Head of caudate nucleus (tissue), 42 donors: ENCODE measurements at places on chromosomes 13 and 19.
A peak's percentile ranks its signal among the peaks of the same experiment; 100 is the strongest.

- DNase-seq, result no peak
These were observed 61.9 kb downstream of the AP1M1 start for GRCh38 chr19:16259385-16260159.

DNA sequence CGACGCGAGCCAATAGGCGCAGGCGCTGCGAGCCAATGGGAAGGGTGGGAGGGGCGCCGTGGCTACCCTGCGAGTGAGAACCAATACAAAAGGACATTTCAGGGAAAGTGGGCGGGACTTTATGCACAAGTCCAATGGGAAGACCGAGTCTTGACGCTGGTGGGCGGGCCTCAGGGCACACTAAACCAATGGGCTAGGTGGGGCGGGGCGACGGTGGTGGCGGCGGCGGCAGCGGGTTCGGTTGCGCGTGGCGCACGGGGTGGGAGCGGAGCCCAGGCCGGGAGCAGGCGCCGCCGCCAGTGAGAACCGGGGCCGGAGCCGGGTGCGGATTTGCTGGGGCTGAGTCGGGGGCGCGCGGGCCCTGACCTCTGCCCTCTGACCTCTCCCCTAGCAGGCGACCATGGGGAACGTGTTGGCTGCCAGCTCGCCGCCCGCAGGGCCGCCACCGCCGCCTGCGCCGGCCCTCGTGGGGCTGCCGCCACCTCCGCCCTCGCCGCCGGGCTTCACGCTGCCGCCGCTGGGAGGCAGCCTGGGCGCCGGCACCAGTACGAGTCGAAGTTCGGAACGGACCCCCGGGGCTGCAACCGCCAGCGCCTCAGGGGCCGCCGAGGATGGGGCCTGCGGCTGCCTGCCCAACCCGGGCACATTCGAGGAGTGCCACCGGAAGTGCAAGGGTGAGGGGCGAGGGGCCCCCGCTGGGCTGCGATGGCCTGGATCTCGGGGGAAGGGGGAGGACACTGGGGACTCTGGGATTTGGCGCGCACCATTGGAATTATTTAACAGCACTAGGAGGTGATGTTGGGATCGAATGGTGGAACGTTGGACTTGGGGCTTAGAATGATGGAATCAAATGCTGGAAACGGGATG, at the start of gene TOMM40:
Gene TOMM40, plus strand, starts transcription at position 239 of the 867 bp plus-strand sequence. Its CDS starts 162 bp downstream, at position 401.
- DNase-seq, result peak; percentile 100

DNA sequence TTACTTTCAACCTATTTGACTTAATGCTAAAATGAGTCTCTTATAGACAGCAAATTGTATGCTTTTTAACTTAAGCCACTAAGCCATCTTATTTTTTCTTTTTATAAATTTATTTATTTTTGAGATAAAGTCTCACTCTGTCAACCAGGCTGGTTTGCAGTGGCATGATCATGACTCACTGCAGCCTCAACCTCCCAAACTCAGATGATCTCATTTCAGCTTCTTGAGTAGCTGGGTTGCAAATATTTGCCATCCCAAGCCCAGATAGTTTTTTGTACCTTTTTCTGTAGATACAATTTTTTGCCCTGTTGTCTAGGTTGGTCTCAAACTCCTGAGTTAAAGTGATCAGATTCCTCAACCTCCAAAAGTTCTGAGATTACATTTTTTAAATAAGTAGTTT, 27.1 kb downstream of the ZNF714 start:
- DNase-seq, result no peak

DNA sequence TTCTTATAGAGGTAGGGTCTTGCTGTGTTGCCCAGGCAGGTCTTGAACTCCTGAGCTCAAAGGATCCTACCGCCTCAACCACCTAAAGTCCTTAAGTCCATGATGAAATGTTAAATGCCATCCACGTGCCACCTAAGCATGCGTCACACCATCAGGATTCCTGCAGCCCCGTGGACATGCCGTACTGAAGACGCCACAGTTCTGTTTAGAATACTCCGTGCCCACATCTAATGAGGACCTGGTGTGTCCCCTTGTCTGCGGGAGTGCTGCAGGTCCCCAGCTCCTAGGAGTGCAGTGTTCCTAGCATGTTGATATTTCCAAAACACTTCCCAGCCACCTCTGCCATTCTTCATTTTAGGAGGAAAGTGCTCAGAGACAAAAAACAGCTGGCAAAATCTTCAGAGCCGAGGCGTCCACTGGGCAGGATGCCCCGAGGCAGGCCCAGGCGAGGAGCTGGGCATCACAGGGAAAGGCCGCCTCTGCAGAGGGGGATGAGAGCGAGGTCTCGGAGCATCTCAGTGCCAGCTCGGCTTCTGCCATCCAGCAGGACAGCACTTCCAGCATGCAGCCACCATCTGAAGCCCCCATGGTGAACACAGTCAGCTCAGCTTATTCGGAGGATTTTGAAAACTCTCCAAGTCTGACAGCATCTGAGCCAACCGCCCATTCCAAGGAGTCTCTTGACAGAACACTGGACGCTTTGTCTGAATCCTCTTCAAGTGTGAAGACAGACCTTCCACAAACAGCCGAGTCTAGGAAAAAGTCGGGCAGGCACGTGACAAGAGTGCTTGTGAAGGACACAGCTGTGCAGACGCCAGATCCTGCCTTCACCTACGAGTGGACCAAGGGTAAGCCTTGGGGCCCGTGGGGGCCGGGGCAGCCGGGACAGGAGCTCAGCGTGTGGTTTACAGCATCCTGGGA, 13.2 kb downstream of the C19orf44 start:
- no peak for DNase-seq

GRCh38 chr19:47107202-47107952, 6.2 kb downstream of the ZC3H4 start:
- DNase-seq, result peak; percentile 14

GRCh38 chr19:16066611-16067104, 9.6 kb upstream of the TPM4 start:
- no peak for DNase-seq

GRCh38 chr13:26280295-26280694, 26.4 kb downstream of the CDK8 start:
- DNase-seq, result no peak

GRCh38 chr13:112996671-112997091, 27.7 kb downstream of the MCF2L start:
- no peak for DNase-seq

GRCh38 chr19:53844849-53845246, 20.7 kb upstream of the NLRP12 start:
- DNase-seq, result no peak

DNA sequence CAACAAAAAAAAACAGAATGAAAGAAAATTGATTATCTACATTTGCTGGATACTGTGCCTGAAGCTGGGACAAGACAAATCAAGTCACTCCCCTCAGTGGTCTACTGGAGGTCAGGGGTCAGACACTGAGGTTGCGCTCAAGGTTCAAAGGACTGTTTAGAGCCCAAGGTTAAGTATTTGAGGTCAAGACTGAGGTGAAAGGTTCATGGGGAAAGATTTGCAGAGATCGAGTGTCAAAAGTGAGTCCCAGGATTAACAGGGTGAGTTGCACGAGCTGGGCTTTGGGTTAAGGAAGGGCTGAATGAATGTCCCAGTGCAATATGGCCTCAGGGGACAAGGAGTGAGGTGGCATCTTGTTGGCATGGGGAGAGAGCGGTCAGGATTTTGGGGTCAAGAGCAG, 3.4 kb upstream of the TOMM40 start:
- no peak for DNase-seq

GRCh38 chr13:96781141-96781540, 213.1 kb downstream of the OXGR1 start:
- peak; percentile 69 for DNase-seq

DNA sequence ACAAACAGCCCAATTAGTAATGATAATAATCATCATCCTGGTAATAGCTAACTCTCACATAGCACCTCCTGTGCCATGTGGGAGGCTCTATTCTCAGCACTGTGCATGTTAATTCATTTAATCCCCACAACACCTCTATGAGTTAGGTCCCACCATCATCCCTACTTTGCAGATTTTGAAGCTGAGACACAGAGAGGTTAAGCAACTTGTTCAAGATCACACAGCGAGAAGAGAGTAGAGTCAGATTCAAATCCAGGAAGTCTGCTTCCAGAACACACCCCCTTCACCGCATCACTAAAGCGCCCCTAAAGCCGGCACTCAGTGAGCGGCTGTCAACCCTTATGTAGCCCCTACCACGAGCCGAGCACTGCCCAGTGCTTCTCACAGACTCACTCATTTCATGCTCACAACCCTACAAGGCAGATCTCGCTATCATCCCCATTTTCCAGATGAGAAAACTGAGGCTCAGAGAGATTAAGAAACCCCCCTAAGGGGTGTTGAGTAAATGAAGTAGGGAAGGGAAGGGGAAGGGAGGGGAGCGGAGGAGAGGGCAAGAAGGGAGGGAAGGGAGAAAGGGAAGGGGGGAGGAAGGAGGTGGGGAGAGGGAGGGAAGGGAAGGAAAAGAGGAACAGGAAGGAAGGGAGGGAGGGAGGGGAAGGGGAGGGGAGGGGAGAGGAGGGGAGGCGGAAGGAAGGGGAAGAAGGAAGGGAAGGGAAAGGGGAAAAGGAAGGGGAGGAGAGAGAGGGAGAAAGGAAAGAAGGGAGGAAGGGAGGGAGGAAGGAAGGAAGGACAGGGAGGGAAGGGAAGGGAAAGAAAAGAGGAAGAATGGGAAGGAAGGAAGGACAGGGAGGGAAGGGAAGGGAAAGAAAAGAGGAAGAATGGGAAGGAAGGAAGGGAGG, 16.4 kb downstream of the EMP3 start:
- no peak for DNase-seq

- DNase-seq, result no peak
These were observed 8.6 kb downstream of the CALM3 start for GRCh38 chr19:46609511-46610412.

GRCh38 chr19:48365602-48366001, 1.4 kb downstream of the SYNGR4 start:
- DNase-seq, result no peak

DNA sequence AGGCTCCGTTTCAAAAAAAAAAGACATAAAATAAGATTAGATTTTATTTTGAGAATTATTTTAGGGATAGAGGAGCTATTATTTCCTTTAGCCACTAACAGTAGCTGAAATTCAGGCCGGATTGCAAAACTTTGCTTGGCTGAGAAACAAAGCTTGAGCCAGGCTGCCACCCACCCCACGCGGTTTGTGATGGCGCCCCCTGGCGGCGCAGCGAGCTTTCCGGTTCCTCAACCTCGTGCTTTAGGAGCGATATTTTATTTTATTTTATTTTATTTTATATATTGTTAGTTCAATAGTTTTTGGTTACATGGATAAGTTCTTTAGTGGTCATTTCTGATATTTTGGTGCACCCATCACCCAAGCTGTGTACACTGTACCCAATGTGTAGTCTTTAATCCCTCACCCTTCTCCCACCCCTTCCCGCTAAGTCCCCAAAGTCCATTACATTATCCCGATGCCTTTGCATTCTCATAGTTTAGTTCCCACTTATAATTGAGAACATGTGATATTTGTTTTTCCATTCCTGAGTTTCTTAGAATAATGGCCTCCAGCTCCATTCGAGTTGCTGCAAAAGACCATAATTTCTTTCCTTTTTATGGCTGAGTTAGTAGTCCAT, 19.8 kb upstream of the CEACAM4 start:
- DNase-seq, result no peak

DNA sequence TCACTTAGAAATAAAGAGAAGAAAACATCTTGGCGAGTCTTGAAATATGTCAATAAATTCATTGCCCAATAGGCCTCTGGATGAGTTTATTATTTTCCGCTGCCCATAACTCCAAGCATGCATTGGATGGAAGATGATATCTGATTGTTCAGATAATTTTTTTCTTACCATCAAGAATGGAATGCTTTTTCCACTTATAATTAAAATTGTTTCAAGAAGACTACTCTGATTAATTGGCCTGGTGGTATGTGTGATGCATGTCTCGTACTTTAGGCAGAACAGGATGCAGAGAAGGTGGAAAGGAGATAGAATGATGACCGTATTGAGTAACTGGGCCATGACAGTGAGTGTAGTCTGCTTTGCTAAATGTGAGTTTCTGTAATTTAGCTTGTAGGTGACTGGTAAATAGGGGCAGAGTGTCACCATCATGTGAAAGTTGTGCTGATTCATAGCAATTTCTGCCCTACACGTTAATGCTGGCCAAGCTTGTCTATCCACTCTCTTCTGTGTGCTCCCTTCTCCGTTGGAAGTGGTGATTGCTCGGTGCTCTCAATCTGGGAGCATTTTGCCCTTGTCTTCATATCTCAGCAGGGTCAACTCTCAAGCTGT, 13.5 kb upstream of the SPATA13 start:
- no peak for DNase-seq

DNA sequence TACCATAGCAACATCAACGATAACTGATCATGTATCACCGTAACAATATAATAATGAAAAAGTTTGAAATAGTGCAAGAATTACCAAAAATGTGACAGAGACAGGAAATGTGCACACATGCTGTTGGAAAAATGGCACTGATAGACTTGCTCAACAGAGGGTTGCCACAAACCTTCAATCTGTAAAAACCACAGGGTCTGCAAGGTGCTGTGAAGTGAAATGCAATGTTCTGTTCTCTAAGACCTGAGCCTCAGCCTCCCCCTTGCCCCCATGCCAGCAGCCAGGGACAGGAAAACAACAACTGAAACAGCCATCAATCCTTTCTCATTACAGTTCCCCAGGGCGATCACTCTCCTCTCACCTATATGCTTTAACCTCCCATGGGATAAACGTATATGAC, 88.4 kb downstream of the USP12 start:
- DNase-seq, result no peak

DNA sequence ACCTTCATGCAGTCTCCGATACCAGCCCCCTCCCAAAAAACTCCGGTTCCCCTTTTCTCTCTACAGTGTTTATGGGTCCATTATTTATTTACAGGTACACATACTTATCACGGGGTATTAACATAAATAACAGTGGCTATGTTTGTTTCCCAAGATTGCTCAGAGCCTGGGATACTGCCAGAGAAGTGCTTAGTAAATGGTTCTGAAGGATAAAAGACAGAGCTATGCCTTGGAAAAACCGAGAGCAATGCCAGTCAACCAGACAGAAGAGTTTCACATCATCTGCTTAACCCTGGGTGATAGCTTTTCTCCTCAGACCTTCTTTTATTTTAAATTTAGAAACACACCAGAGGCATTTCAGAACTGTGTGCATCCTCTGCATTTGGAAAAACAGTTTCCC, 61.3 kb downstream of the NUFIP1 start:
- DNase-seq, result no peak

GRCh38 chr19:43480574-43480973, 15.2 kb upstream of the LYPD3 start:
- DNase-seq, result no peak

GRCh38 chr13:41621716-41622431, 164.5 kb downstream of the RGCC start:
- no peak for DNase-seq

GRCh38 chr19:6680141-6680540, 10.2 kb upstream of the TNFSF14 start:
- DNase-seq, result no peak

GRCh38 chr13:35957241-35957731, 173.9 kb downstream of the DCLK1 start:
- no peak for DNase-seq
